Glomerular endothelial cell (primary cell): ENCODE measurements at places on chromosomes 2 and 18. TPM values are rescaled to one million over a fixed set of nuclear protein-coding genes. Genes with fewer than 3 reads are reported as not detected.

The IL1F10 gene
- not detected in 2 replicates for total RNA-seq

The PCARE gene
- total RNA-seq, result not detected in 2 replicates

The DTNA gene
- 4.5 and 12.3 TPM in 2 replicates for total RNA-seq

The HOXD9 gene
- 4.7 and 7.6 TPM in 2 replicates for total RNA-seq

The SCN7A gene
- not detected in 2 replicates for total RNA-seq

The OSR1 gene
- total RNA-seq, result 0.10 and 1.3 TPM in 2 replicates

The MBOAT2 gene
- 17.5 and 18.8 TPM in 2 replicates for total RNA-seq

The GLS gene
- 110 and 122 TPM in 2 replicates for total RNA-seq

The FBXO41 gene
- total RNA-seq, result 2.3 and 2.9 TPM in 2 replicates

The MC4R gene
- total RNA-seq, result not detected in 2 replicates

The IL36B gene
- total RNA-seq, result not detected in 2 replicates

The MOCOS gene
- 1.3 and 1.8 TPM in 2 replicates for total RNA-seq

The GKN2 gene
- total RNA-seq, result not detected in 2 replicates

The FBXO48 gene
- total RNA-seq, result 0.19 and 0.64 TPM in 2 replicates

The FAM161A gene
- 0.78 and 1.9 TPM in 2 replicates for total RNA-seq

The TXNDC2 gene
- total RNA-seq, result not detected in 2 replicates

The CCDC150 gene
- total RNA-seq, result 1.6 and 3.8 TPM in 2 replicates

The SPATA3 gene
- not detected in 2 replicates for total RNA-seq

The SPR gene
- 31.6 and 44.1 TPM in 2 replicates for total RNA-seq

The PSME4 gene
- total RNA-seq, result 37.2 and 49.1 TPM in 2 replicates

The AGFG1 gene
- 62.4 and 68.7 TPM in 2 replicates for total RNA-seq

The GPR35 gene
- total RNA-seq, result 0.23 and 0.24 TPM in 2 replicates

The STON1 gene
- total RNA-seq, result 5.0 and 7.3 TPM in 2 replicates

The CYP27C1 gene
- total RNA-seq, result 1.9 and 2.3 TPM in 2 replicates

The FECH gene
- total RNA-seq, result 29.2 and 38.2 TPM in 2 replicates

The ME2 gene
- 41.8 and 51.6 TPM in 2 replicates for total RNA-seq

The C2orf72 gene
- total RNA-seq, result 0.29 and 1.5 TPM in 2 replicates

The FAM110C gene
- total RNA-seq, result 0.34 TPM in 1 of 2 replicates, not detected in the other

The ADI1 gene
- total RNA-seq, result 42.5 and 48.5 TPM in 2 replicates

The MEP1B gene
- total RNA-seq, result not detected in 2 replicates

The OSGEPL1 gene
- 2.4 and 3.7 TPM in 2 replicates for total RNA-seq

The ACVR2A gene
- 6.1 and 8.1 TPM in 2 replicates for total RNA-seq

The ENOSF1 gene
- 12.9 and 27.1 TPM in 2 replicates for total RNA-seq

The SYT4 gene
- not detected in 2 replicates for total RNA-seq

The RNU2-63P gene
- not detected in 2 replicates for total RNA-seq

The ZNF385B gene
- not detected in 2 replicates for total RNA-seq

The ALPP gene
- total RNA-seq, result not detected in 2 replicates

The CAVIN2 gene
- 240 and 291 TPM in 2 replicates for total RNA-seq

The STPG4 gene
- total RNA-seq, result not detected in 2 replicates

The GDF7 gene
- 0.73 and 9.5 TPM in 2 replicates for total RNA-seq

The CCDC141 gene
- 0.06 TPM in 1 of 2 replicates, not detected in the other for total RNA-seq

The CIDEA gene
- total RNA-seq, result 1.4 and 3.5 TPM in 2 replicates

The PLGLB1 gene
- total RNA-seq, result 1.3 and 3.8 TPM in 2 replicates

The LYG2 gene
- not detected in 2 replicates for total RNA-seq

The AQP12A gene
- total RNA-seq, result not detected in 2 replicates

The USP37 gene
- total RNA-seq, result 6.9 and 7.6 TPM in 2 replicates

The RIT2 gene
- total RNA-seq, result not detected in 2 replicates

The POTEJ gene
- total RNA-seq, result not detected in 2 replicates

The KIF5C gene
- total RNA-seq, result 0.58 and 1.6 TPM in 2 replicates

The LBX2 gene
- total RNA-seq, result 3.9 and 4.3 TPM in 2 replicates

The ZNF396 gene
- 0.23 and 0.53 TPM in 2 replicates for total RNA-seq

The NEB gene
- total RNA-seq, result 0.44 and 1.5 TPM in 2 replicates

The FAM136A gene
- 31.2 and 35.6 TPM in 2 replicates for total RNA-seq
